ENCODE measurements at places on chromosomes 1 and 21.

- DNase-seq: no peak
Observed at GRCh38 chr1:11362547-11363021, 89.6 kb downstream of the UBIAD1 start.

GRCh38 chr1:31013187-31013864, 52.2 kb downstream of the PUM1 start:
- DNase-seq: no peak

- DNase-seq: no peak
Observed at GRCh38 chr1:161113915-161114314, 3.9 kb downstream of the PFDN2 start.

- DNase-seq: no peak
Observed at GRCh38 chr1:232222614-232223013, 407.3 kb downstream of the SIPA1L2 start.

GRCh38 chr1:215146240-215146975, 63.9 kb downstream of the KCNK2 start:
- DNase-seq: no peak

GRCh38 chr1:21143752-21144151, 32.9 kb downstream of the EIF4G3 start:
- DNase-seq: no peak

DNA sequence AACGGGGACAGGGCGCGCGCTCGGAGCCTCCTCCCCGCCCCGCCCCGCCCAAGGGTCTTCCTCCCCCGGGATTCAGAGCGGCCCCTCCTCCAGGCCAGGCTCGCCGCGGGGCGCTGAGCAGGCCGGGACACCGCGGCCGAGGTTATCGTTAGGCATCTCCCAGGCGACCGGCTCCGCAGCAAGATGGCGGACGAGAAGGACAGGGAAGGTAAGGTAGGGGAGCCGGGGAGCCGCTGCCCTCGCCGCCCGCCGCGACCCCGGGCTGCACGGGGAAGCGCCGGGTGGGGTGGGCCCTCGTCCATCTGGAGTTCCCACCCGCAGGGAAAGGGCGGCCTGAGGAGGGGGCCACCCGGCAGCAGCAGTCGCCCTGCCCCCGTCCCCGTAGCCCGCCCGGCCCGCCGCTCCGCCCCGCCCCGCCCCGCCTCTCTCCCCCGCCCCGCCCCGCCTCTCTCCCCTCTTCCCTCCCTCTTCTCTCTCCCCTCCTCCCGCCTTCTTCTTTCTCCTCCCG, 105.9 kb upstream of the HNRNPU start:
- DNase-seq: no peak

GRCh38 chr1:40701684-40702083, 10.2 kb downstream of the NFYC start:
- DNase-seq: no peak

- no peak for DNase-seq
Observed at GRCh38 chr1:97758541-97759057, 162.2 kb downstream of the DPYD start.

DNA sequence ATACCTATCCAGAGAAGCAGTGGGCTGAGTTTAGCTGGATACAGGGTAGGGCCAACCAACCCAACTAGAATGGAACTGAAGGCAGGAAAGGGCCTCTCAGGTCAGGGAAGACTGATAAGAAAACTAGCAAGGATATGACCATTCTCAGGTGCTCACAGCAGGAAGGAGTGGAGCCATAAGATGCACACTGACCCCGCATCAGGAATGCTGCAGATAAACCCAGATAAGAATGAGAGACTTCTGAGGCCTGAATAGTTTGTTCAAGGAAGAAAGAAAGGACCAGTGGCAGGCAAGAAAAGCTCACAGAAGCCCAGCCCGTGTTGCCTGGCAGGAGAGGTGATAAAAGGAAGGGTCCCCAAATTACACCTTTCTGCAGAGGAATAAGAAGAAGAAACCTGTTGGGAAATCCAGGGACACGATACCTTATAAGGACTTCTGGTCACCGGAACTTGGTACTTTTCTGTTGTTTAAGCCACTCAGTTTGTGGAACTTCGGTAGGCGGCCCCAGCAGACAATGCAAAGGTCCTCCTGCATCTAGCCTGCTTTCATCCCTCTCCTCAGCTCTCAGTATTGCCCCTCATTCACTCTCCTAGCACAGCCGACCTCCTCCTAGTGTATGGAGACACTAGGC, 58.9 kb downstream of the ATP1A1 start:
- no peak for DNase-seq

GRCh38 chr1:156129687-156130577, 15.4 kb downstream of the LMNA start:
- no peak for DNase-seq

DNA sequence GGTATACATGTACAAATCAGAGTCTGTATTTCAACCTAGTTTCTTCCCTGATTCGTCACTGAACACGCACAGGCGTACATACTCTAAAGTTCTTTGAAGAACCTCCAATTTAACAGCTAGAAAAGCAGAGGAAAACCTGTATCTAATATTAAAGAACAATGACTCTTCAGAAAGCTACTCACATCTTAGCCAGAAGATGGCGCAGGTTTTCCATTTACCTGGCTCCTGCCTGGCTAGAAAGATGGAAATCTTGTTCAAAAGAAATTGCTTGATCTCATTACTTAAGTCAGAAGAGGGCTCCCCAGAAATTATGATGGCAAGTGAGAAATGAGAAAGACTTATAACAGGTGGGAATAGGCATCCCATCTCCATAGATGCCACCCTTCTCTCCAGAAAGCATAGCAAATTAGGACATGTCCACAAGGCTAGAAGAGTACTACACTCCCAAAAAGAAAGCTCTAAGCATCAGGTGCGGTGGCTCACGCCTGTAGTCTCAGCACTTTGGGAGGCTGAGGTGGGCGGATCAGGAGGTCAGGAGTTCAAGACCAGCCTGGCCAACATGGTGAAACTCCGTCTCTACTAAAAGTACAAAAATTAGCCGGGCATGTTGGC, 19.0 kb upstream of the L1TD1 start:
- DNase-seq: no peak

DNA sequence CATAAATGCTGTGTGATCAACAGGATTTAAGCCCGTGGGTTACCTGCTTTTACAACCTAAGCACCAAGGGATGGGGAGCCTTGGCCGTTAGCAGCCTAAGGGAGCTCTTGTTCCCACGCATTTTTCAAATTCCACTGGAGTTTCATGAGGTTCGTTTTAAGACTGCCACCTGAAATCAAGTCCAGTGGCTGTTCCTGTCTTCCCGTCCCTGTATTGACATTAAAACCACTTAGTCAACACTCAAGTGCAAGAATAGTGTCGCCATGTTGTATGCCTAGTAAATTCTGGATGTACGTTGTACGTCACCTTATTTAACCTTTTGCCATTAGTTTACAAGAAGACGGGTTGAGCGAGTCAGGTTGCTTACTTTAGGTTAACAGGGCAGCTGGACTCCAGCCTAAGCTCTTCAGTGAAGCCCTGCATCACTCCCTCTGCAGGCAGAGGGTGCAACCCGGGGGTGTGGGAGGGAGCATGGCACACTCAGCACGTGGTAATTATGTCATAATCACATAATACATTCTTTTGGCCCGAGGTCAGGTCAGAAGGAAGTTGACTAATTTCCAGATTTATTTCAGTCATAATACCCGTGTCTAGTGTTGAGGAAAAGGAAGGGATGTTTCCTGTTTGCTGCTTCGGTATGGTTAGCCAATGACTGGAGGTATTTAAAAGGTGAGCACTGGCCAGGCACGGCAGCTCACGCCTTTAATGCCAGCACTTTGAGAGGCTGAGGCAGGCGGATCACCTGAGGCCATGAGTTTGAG, 42.5 kb downstream of the CNST start:
- DNase-seq: no peak

DNA sequence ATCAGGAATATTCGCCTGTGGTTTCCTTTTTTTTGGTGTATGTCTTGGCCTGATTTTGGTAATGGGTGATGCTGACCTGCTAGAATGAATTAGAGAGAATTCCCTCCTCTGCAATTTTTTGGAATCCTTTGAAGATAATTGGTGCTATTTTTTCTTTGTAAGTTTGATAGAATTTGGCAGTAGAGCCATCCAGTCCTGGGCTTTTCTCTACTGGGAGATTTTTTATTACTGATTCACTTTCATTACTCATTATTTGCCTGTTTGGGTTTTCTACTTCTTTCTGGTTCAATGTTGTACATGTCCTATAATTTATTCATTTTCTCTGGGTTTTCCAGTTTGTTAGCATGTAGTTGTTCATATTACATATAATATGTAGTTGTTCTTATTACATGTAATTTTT, 48.7 kb downstream of the NTMT2 start:
- no peak for DNase-seq

All from cerebellar nuclear complex (tissue), 1 donor.